ENCODE measurements at places on chromosomes 5 and 9.
A peak's percentile ranks its signal among the peaks of the same experiment; 100 is the strongest.

DNA sequence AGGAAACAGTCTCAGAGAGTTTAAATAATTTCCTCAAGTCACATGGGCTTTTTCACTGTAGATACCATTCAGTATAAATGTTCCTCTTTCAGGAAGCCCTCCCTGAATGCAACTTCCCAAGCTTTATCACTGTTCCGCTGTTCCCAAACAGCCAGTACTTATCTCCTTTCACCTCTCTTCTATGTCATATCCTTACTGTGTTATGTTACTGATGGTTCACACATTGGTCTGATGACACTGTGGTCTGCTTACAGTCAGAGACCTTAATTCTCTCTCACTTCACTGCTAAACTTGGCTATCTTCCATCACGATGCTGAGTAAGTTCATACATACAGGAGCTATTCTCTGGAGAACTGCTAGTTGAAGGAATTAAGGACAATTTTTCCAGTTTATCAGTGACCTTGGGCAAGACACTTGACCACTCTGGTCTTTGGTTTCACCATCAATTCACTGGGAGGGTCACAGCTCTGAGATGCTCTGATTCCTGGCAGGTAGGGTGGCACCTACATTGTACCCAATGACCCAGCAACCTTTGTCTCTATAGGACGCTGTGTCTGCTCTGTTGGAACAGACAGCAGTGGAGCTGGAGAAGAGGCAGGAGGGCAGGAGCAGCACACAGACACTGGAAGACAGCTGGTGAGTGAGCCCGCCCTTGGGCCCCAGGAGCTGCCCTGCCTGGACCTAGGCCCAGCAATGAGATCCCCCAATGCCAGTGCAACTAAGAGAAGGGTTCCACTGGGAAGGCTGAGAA, 42.1 kb upstream of the RARS1 start:
- DNase-seq: no peak

DNA sequence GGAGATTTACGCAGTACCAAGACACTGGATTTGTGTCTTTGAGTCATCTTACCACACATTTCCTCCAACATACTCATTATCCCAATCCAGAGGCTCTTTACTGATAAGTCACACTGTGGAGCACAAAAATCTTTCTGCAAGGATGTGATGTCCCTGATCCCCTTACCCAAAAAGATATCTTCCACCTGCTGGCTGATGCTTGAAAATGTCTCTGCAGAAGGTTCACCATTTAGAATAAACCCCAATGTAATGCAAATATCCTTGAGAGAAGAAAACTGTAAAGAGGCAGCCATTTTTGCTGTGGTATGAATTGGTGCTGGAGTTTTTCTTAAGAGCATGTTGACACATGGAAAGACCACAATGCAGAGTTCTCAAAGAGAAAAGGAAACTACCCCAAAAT, 65.7 kb upstream of the RORB start:
- no peak for DNase-seq

GRCh38 chr5:41275813-41276512, 62.6 kb upstream of the C6 start:
- DNase-seq: no peak

DNA sequence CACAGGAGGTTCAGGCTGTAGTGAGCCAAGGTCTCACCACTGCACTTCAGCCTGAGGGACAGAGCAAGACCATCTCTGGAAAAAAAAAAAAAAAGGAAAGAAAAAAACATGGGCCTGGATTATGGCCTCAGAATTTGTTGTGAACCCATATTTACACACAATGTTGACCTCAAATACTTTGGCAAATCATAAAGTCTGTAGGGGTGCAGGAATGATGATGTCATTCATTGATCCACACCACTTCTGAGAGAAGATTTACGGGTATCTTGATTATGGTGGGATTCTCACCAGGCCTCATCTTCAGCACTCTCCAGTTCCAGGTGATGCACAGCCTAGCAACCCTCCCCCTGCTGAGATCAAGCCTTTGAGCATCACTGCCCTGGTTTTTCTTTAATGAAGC, 156.9 kb downstream of the CDH6 start:
- no peak for DNase-seq

DNA sequence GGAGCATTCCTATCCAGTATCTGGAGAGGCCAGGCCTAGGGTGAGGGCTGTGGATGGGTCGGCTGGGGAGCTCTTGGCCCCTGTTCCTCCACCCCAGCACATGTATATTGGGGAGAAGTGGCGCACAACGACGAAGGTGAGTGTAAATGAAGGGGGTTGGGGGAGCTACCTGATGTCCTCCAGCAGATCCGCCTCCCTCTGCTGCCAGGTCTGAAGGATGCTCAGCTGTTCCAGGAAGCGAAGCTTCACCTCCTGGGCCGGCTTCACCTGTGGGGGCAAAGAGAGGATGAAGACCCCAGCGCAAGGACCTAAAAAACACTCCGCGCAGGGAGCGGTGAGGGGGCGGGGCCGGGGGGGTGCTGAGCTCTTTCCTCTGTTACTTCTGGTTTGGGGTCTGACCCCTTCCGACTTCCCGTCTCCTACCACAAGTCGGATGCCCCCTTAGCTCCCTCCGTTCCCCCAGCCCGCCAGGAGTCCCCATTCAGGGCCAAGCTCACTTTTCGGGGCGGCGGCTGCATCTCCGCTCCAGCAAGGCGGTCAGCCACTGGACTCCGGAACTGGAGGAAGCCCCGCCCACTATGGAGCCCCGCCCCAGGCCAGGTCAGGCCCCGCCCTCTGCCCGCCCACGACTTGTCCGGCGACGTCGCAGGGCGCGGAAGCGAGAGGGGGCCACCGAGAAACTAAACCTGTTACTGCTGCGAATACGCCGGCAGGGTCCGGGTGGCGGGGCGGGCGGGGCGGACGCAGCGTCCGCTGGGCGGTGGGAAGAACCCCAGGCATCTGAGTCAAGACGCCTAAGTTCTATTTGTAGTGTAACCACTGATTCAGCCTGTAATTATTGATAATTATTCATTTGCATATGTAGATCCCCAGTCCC, at the start of gene FCHSD1:
Gene FCHSD1 (minus strand): TSS at position 568 of the 877 bp plus-strand sequence. CDS start 50 bp downstream, at position 518.
- DNase-seq: peak; percentile 57

GRCh38 chr9:68706363-68707201, 1.5 kb downstream of the PIP5K1B start:
- no peak for DNase-seq

DNA sequence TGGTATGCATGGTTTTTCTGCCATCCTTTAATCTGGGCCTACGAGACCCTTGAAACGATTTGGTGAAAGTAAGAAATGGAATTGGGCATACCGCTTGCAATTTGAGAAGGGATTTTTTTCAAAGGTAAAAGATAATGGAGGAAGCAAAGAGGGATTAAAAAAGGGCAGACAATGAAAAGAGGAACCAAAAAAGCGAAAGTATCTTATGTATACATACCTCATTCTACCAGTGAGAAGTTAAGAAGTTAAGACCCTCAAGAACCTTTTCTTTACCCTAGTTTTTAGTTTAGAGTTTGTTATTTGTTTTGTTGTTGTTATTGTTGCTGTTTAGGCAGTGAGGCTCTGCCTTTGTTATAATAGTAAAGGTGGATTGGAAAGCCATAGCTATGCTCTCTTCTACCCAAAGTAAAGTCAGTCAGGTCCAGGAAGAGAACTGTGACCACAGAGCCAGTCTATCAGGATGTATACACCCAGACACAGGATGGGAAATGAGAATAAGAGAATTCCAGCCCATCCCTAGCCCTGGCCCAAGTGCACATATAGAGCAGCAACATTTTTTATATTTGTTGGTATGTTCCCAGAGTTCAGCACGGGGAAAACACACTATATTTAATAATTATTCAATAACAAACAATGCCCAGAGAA, 166.6 kb downstream of the RFX3 start:
- DNase-seq: no peak

DNA sequence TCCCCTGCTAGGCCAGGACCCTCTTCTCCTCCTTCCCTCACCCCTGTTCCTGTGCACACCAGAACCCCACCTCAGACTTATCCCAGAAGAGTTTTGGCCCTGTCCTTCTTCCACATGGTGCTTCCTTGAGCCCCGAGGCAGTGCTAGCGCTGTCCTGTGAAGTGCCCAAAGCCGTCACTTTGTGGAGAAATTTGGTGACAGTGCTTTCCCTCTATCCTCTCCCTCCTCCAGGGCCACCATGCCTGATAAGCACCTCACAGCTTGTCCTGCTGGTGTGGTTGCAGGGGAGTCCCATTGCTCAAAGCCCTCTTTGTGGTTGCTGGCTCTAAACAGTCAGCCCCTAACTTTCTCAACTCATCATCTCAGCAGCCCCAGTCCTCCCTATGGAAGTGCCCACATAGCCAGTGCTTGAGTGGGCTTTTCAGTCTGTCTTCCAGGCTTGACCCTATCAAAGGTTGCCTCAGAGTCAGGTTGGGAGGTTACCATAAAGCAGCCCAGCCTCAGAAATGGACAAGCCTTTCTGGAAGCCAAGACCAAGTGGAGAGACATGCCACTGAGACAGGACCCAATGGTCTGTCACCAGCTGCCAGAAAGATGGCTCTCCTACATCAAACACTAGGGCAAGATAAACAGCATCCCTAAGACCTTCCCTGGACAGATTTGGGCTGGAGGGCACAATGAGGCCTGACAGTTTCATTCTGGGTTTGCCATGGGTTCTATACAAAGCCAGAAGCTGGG, 18.0 kb downstream of the IGIP start:
- no peak for DNase-seq

- no peak for DNase-seq
Measured at GRCh38 chr5:38465702-38466423, 90.6 kb downstream of the LIFR start.

DNA sequence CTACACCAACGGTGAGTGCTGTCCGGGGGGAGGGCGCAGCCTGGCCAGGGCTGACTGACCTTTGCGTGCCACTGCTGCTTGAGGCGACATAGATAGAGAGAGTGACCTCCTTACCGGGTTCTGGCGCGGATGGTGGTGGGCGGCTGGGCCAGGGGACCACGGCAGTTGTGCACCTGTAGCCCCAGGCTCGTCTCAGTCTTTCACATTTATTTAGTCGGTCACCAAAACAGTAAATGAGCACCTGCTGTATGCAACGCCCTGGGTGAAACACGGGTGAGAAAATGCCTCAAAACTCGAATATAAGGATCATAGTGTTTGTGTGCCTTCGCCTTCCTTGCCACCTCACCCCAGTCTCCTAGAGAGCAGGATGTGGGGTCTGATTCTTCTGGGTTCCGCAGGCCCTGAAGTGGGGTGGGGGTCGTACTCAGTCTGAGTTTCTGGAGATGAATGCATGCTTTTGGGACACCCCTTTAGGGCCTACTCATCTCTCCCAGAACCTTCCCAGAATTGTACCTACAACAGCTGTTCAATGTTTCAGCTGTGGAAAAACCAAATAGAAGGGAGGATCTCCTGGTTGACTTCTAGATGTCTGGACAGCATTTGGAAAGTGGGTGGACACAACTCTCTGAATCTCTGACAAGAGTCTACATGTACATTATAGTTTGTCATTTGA, 714 bp downstream of the SEC24A start:
- DNase-seq: no peak

DNA sequence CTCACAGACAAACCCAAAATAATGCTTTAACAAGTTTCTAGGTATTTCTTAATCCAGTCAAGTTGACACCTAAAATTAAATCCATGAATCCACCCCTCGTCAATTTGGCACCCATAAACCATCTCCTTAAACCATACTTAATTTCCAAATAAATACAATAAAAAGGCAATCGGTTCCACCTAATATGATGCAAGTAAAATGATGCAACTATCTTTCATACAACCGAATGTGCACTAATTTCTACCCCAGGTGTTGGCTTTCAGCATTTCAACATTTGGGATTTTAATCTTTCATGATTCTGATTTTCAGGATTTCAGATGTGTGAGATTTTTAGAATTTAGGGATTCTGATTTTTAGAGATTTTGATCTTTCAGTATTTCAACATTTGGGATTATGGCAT, 17.3 kb downstream of the PRKAA1 start:
- DNase-seq: no peak

DNA sequence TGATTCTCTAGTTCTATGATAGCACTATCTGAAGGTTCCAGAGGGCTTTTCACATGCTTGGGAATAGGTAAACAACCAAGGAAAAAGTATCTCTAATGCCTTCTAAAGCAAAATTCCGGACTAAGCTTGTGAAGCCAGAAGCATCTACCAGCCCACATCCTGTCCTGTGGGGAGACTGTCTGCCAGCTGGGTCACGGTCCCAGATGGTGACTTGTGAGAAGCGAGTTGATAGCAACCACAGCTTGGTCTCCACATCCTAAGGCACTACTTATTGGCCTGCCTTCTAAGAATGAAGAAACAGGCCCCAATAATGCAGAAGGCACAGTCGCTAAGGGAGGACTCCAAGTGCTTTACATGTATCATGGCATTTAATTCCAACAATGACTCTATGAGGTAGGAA, 184.1 kb upstream of the ADRA1B start:
- DNase-seq: no peak

GRCh38 chr9:82532504-82533180, 530.3 kb downstream of the RASEF start:
- no peak for DNase-seq

- no peak for DNase-seq
Measured at GRCh38 chr5:68644971-68645370, 429.4 kb downstream of the PIK3R1 start.

GRCh38 chr5:80215523-80215922, 40.3 kb downstream of the SERINC5 start:
- no peak for DNase-seq

DNA sequence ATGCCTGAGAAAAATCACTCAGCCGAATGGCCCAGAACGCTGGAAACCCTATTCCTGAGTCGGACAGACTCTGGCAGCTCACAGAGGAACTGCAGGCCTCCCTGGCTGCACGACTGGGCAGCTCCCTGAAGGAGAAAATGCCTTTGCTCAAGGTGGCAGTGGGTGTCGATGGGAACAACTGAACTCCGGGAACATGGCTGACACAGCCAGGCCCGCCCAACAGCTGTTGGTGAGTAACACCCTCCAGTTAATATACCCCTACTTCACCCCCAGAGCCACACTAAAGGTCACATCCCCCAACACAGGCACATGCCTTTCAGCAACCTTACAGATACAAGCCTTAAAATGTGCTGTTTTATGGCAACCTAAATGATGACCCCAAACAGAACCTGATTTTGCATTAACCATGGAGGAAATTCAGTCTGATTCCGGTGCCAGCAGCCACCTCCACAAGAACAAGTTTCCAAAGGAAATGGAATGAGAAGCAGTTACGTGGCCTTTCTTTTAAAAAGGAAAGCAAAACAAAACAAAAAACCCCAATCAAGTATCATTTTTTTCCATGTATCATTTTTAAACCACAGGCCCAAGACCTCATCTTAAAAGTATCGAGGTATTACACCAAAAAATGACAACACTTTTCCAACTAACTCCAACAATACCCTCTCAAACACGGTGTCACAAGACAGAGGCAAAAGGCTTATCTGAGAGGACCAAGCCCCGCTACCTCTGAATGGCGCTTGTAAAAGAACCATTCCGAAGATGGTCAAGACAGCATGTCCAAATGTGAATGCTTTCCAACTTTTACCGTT, 3.1 kb downstream of the KLF9 start:
- no peak for DNase-seq
